ENCODE measurements at places on chromosomes 2 and 18.

DNA sequence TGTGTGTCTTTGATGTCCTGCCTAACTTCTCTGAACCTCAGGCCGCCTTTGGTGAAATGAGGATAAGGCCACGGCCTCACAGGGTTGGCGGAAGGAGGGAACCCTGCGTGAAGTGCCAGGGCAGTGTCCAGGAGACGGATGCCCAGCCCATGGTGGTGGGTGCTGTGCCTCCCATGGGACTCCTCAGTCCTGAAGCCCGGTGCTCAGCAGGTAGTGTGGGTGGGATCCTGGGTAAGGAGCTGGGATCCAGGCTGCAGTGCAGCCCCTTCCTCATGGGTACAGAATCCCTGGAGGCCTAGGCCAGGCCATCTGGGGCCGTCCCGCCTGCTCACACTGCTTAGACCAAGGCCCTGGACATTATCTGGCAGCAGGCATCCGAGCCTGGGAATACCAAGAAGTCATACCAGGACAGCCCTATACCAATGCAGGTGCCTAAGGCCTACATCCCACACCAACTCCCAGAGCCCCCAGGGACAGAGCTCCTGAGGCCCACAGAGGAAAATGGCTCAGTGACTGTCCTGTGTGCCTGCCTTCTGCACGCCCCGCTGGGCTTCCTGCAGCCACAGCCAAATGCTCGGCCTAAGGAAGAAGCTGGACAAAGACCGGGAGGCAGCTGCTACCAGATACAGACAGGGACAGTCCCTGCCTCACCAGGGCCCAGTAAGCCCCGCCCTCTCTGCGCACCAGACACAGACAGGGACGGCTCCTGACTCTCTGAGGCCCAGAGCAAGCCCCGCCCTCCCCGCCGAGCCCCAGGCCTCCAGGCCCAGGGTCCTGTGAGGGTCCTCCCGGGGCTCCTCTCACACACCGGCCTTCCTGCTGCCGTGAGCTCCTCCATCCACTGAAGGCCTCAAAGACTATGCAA, 78.0 kb downstream of the NDUFA10 start:
- no peak for DNase-seq

- DNase-seq: peak; percentile 74
Observed at GRCh38 chr2:143193121-143193520, 63.9 kb downstream of the ARHGAP15 start.

- no peak for DNase-seq
Observed at GRCh38 chr2:41495050-41495449, 552.8 kb upstream of the PKDCC start.

DNA sequence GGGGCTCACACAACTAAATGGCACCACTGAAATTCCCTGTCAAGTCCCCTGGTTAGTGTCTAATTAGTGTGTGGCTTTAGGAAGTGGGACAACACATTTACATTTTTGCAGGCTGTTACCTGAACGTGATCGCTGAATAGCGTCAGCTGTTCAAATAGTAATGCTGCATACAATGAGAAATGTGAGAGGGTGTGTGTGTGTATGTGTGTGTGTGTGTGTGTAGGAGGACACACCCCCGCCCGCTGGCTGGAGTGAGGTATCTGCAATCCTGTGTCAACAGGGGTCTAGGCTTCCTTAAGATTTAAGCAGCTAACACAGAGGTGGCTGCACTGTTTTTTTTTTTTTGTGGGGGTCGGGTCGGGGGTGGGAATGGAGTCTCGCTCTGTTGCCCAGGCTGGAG, 4.8 kb upstream of the LYPD6B start:
- peak; percentile 43 for DNase-seq

DNA sequence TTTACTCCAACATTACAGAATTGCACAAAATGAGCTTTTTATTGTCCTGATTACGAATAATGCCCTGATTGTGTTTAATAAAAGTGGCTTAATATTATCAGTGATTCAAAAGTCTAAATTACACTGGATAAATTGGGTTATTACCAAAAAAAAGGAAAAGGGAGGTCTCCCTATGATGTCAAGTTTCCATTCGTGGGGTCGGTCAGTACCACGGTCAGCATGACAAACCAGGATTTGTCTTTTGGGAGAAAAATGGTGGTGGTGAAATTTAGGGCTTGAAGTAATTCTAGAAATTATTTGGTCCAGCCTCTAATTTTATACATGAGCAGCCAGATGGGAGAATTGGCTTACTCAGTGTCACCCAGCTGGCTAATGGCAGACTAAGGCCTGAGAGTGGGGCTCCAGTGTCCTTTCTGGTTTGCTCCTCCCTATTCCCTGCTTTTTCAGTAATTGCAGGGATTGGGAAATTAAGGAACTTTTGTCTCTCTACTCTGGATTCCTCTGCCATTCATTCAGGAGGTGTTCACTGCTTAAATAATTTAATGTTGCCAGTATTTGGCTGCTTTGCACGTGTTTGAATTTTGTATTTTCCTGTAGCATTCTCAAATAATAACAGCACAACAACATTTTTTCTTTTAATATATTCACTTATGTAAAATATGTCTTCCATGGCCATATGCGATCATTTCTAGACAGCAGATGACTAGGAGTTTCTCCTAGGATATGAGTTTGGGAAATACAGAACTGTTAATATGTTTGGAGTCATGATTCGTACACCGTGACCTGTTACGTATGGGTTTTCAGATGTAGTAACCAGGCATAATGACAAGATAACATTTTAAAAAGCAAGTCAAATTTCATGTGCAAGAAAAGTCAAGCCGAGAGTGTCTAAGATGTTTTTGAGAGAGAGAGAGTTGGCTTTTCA, 128.9 kb upstream of the NOSTRIN start:
- DNase-seq: no peak

DNA sequence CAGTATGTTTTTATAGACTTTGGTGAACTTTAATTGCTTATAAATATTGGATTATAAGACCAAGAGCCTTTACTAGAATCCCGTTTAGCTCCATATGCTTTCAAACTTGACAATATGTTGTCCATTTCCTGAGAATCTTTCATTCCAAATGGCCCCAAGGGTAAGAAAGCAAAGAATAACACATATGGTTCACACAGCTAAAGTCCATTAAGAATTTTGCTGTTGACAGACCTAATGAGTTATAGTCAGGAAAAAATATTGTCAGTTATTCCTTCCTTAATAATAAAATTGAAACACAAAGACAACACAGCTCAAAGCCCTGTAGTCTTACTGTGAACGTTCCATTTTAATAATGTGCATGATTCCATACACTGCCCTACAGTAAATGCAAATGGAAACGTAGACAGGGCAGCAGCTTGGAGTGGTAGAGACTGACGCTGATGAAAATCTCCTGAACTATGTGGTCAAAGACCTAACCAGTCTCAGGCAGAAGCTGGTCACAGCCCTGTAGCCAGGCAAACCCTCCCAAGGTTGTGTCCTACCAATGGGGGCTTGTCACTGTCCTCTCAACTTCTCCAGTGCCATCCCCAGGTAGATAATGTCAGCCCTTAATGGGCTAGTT, 49.0 kb upstream of the ATIC start:
- no peak for DNase-seq

- no peak for DNase-seq
Observed at GRCh38 chr2:152716805-152717227, 445 bp downstream of the PRPF40A start.

- DNase-seq: no peak
Observed at GRCh38 chr18:8730080-8730827, 24.9 kb downstream of the MTCL1 start.

DNA sequence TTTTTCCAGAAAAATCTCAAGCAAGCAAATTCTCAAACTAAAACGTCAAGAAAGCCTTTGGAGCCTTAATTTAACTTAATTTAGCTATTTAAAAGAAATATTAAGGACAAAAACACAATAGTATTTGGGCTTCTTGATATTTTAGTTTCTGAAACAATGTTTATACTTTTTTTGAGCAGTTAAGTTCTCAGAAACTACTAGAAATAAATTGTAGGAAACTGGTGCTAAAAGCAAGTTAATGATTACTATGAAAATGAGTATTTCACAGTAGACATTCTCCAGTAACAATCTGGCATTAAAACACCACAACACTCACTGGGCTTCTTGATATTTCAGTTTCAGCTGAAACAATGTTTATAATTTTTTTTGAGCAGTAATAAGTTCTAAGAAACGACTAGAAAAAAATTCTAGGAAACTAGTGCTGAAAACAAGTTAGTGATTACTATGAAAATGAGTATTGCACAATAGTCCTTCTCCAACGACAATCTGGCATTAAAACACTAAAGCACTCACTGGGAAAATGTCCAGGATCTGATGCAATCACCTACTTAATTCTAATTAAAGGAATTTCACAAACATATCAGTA, 45.1 kb downstream of the TRAK2 start:
- no peak for DNase-seq

GRCh38 chr2:129611471-129611870, 368.0 kb upstream of the RAB6C start:
- DNase-seq: no peak

GRCh38 chr18:57211776-57212175, 64.9 kb downstream of the BOD1L2 start:
- DNase-seq: no peak

DNA sequence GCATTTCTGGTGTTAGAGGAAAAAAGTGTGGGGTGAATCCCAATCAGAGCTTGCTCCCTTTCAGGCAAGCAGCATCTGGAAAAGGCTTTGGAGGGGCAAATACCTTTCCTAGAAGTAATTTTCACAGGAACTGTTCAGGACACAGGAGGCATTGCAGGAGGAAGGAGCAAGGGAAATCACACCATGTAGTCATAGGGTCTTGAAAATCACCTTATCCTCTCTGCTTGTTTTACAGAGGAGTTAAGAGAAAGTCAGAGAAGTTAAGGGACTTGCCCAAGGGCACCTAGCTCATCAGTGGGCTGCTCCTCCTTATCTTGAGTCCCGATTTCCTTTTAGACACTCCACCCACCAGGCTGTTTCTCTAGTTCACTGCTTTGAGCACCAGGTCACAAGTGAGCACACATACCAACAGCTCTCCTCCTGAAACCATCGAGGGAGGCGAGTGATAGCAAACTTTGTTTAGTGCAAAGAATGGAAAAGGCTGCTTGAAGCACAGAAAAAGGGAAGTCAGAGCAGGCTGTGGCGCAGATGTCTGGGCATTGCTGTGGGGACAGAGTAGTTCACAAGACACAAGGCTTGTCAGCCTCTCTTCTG, 89.2 kb upstream of the CXCR4 start:
- no peak for DNase-seq

GRCh38 chr2:195498176-195498575, 158.8 kb upstream of the SLC39A10 start:
- no peak for DNase-seq

Data from NCI-H1092 (cell line).